Suprapubic skin (tissue), 4 donors: ENCODE measurements at places on chromosomes 3 and 15. TPM values are rescaled to one million over a fixed set of nuclear protein-coding genes. Genes with fewer than 3 reads are reported as not detected.

Gene CLDN18
- total RNA-seq = not detected

Gene PROK2
- not detected for total RNA-seq

Gene CLEC3B
- 28.2 TPM for total RNA-seq

Gene CPNE9
- total RNA-seq = 0.49 TPM

Gene CADPS
- total RNA-seq = 2.5 TPM

Gene ILDR1
- total RNA-seq = 3.7 TPM

Gene CD80
- not detected for total RNA-seq

Gene WNT5A
- total RNA-seq = 13.9 TPM

Gene MYEF2
- total RNA-seq = 5.3 TPM

Gene NLGN1
- 3.2 TPM for total RNA-seq

Gene SIDT1
- total RNA-seq = 3.2 TPM

Gene TRIM59
- total RNA-seq = 7.3 TPM

Gene SPINK8
- total RNA-seq = not detected

- no peaks in the 10 kb centered on the region for H3K27me3 ChIP-seq
- H3K36me3 ChIP-seq = no peaks in the 10 kb centered on the region
- no peak for DNase-seq
- peaks cover 8% of the 10 kb centered on the region for H3K4me1 ChIP-seq
- no peak overlapping the region for H3K27ac ChIP-seq
These were observed 82.0 kb upstream of the LRIG1 start for GRCh38 chr3:66582721-66583423.

GRCh38 chr3:134985864-134986715, 191.0 kb downstream of the EPHB1 start:
- H3K4me3 ChIP-seq = no peak overlapping the region
- H3K27me3 ChIP-seq = no peaks in the 10 kb centered on the region
- no peak overlapping the region for H3K27ac ChIP-seq
- H3K36me3 ChIP-seq = no peaks in the 10 kb centered on the region
- no peak for DNase-seq
- H3K4me1 ChIP-seq = no peaks in the 10 kb centered on the region

DNA sequence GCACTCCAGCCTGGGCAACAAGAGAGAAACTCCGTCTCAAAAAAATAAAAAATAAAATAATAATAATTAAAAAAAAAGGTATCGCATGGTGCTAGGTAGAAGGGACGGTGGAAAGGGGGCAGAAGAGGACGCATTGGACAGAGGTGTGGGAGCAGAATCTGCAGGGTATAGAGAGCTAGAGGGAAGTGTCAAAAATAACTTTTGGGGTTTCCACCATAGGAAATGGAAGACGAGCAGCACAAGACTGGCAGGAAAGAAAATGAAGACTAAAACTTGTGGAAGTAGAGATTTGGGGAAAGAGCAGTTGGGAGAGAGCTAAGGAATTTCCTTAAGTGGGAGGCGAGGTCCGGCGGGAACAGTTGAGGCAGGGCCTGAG, 585 bp upstream of the MKRN2 start:
- H3K4me1 ChIP-seq = peaks cover 50% of the 10 kb centered on the region
- peak overlapping the region; percentile 97 for H3K4me3 ChIP-seq
- peaks cover 31% of the 10 kb centered on the region for H3K27me3 ChIP-seq
- peak overlapping the region; percentile 99 for H3K27ac ChIP-seq

GRCh38 chr15:59329570-59330350, 42.9 kb downstream of the MYO1E start:
- H3K27ac ChIP-seq = no peak overlapping the region
- no peak overlapping the region for H3K4me3 ChIP-seq
- peaks cover 25% of the 10 kb centered on the region for H3K4me1 ChIP-seq
- no peaks in the 10 kb centered on the region for H3K36me3 ChIP-seq
- no peaks in the 10 kb centered on the region for H3K27me3 ChIP-seq

- H3K4me3 ChIP-seq = no peak overlapping the region
- H3K27ac ChIP-seq = no peak overlapping the region
- H3K4me1 ChIP-seq = no peaks in the 10 kb centered on the region
- DNase-seq = no peak
- H3K36me3 ChIP-seq = no peaks in the 10 kb centered on the region
These were observed 410.3 kb downstream of the AGBL1 start for GRCh38 chr15:86489981-86490380.

GRCh38 chr3:115363071-115363470, 216.0 kb upstream of the ZBTB20 start:
- no peaks in the 10 kb centered on the region for H3K4me1 ChIP-seq
- H3K4me3 ChIP-seq = no peak overlapping the region
- H3K27ac ChIP-seq = no peak overlapping the region

- H3K36me3 ChIP-seq = no peaks in the 10 kb centered on the region
- DNase-seq = no peak
- no peaks in the 10 kb centered on the region for H3K4me1 ChIP-seq
- H3K27me3 ChIP-seq = no peaks in the 10 kb centered on the region
These were observed 18.1 kb downstream of the CD200 start for GRCh38 chr3:112351036-112351435.

GRCh38 chr3:128844502-128844901, 34.9 kb upstream of the ACAD9 start:
- H3K4me3 ChIP-seq = no peak overlapping the region
- no peaks in the 10 kb centered on the region for H3K27me3 ChIP-seq
- no peak overlapping the region for H3K27ac ChIP-seq

DNA sequence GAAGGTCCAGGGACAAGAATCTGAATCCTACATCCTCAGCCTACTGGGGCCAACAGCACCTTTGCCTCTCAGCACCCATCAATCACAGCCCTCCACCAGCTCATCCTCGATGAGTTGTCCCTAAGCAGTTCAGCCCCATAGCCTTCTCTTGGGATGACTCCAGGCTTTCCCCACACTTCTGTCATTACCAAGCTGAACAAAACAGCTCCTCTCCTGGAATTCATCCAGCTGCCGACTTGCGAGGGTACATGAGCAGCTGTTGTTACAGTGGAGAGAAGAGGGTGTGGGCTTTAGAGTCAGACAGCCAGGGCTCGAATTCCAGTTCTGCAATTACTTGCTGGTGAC, 69.0 kb upstream of the THBS1 start:
- H3K4me1 ChIP-seq = peaks cover 5% of the 10 kb centered on the region
- H3K27ac ChIP-seq = no peak overlapping the region
- H3K4me3 ChIP-seq = no peak overlapping the region
- no peaks in the 10 kb centered on the region for H3K27me3 ChIP-seq
- H3K36me3 ChIP-seq = no peaks in the 10 kb centered on the region
- no peak for DNase-seq

DNA sequence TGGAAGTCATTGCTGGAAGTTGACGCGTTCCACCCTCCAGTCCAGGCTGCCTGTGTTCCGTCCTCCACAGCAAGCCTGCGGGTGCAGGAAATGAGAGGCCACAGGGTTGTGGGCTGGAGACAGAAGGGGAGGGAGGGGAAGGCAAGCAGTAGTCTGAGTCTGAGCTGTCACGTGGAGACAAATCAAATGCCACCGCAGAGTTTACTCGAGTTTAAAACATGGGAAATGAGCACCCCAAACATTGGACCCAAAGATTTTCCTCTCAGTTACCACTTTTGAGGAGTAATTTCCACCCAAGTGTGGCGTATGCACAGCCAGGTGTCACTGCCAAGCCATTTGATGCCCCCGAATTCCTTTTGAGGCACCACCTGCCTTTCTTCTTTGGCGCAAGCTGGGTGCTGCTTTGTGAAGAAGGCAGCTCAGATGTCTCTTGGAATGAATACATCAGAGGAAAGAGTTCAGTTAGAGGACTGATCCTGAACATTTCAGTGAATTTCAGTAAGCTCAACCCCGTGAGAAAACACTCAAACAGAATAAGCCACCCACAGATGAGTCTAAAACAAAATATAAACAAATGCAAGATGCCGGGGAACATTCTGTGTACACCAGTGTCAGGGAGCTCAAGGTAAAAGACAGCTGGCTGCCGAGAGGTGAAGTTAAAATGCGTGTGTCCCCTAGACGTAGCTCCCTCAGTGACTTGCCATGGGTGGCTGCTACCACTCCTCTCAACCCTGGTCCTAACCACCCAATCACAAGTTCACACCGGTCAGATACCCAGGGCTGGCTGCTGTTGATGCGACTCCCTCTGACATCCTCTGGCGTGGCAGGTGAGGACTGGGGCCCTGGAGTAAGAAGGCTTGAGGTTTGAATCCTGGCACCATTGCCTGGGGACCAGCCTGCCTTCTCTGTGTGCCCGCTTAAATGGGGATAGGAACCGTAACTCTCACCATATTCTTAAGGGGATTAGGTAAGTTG, 203.8 kb downstream of the UACA start:
- H3K27me3 ChIP-seq = peaks cover 6% of the 10 kb centered on the region
- DNase-seq = no peak
- no peak overlapping the region for H3K27ac ChIP-seq
- no peaks in the 10 kb centered on the region for H3K36me3 ChIP-seq
- H3K4me1 ChIP-seq = peaks cover 16% of the 10 kb centered on the region

DNA sequence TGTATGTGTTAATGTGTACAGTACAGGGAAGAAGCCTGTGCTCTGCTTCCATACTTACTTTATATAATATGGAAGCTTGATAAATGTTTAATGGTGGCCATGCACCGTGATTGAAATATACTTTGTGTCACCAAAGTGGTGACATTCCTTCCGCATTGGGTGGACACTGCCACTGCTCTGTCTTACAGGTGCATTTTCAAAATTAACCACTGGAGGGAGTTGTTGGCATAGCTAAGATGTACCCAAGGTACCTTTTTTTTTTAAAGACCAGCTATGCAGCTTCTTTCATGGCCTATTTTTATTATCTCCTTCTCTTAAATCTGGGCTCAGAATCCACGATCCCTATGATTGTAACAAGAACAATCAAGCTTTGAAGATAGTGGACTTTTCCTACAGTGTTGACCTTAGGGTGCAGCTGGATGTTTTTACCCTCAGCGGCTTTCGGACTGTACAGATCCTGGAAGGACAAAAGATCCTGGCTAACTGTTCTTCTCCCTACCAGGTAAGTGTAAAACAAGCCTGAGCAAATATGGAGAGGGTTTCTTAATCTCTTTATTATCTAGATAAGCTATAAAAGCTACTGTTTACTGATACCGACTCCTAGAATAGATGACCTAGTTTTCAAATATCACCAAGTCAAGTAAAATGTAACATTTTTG, 21.6 kb upstream of the PAK6 start:
- peaks cover 3% of the 10 kb centered on the region for H3K4me1 ChIP-seq
- H3K36me3 ChIP-seq = no peaks in the 10 kb centered on the region
- no peak overlapping the region for H3K27ac ChIP-seq
- DNase-seq = no peak
- no peaks in the 10 kb centered on the region for H3K27me3 ChIP-seq

DNA sequence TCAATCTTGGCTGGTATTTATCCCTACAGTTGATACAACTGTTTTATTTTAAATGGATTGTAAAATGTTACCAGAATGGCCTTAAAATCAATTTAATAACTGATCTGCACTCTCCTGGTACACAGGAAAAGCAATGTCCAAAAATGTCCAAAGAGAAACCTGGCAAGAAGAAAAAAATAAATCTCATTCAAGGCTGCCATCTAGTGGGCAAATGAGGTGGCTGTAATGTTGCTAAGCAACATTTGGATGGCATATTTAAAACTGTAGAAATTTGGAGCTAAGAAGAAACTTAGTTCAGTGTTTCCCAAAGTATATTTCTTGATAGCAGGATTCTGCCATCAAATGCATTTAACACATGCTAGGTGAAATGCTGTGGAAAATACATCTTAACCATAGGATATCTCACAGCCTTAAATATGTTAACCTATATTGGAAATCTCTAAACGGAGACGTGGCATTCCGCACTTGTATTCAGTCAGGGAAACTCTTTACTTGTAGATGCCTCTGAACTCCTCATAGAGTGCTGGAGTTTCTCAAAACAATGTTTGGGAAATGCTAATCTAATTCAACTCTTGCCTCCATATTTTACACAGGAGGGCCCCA, 216.8 kb downstream of the ERC2 start:
- no peaks in the 10 kb centered on the region for H3K4me1 ChIP-seq
- no peak for DNase-seq
- H3K27ac ChIP-seq = no peak overlapping the region
- no peak overlapping the region for H3K4me3 ChIP-seq

GRCh38 chr15:65254758-65255157, 31.9 kb downstream of the PARP16 start:
- DNase-seq = no peak
- peaks cover 26% of the 10 kb centered on the region for H3K4me1 ChIP-seq
- H3K4me3 ChIP-seq = no peak overlapping the region
- peaks cover 30% of the 10 kb centered on the region for H3K36me3 ChIP-seq

- H3K4me1 ChIP-seq = peaks cover 30% of the 10 kb centered on the region
- peak overlapping the region; percentile 95 for H3K27ac ChIP-seq
- H3K27me3 ChIP-seq = no peaks in the 10 kb centered on the region
- H3K4me3 ChIP-seq = peak overlapping the region; percentile 99
- H3K36me3 ChIP-seq = peaks cover 6% of the 10 kb centered on the region
These were observed 778 bp upstream of the AP4E1 start for GRCh38 chr15:50907601-50908208.

- H3K4me1 ChIP-seq = no peaks in the 10 kb centered on the region
- no peak overlapping the region for H3K27ac ChIP-seq
- H3K27me3 ChIP-seq = no peaks in the 10 kb centered on the region
- no peaks in the 10 kb centered on the region for H3K36me3 ChIP-seq
- H3K4me3 ChIP-seq = no peak overlapping the region
These were observed 1340.5 kb downstream of the ROBO1 start for GRCh38 chr3:78427303-78427702.

- peaks cover 18% of the 10 kb centered on the region for H3K36me3 ChIP-seq
- H3K4me3 ChIP-seq = no peak overlapping the region
- peaks cover 26% of the 10 kb centered on the region for H3K4me1 ChIP-seq
- no peaks in the 10 kb centered on the region for H3K27me3 ChIP-seq
These were observed 36.1 kb downstream of the KLHL25 start for GRCh38 chr15:85758655-85758978.

DNA sequence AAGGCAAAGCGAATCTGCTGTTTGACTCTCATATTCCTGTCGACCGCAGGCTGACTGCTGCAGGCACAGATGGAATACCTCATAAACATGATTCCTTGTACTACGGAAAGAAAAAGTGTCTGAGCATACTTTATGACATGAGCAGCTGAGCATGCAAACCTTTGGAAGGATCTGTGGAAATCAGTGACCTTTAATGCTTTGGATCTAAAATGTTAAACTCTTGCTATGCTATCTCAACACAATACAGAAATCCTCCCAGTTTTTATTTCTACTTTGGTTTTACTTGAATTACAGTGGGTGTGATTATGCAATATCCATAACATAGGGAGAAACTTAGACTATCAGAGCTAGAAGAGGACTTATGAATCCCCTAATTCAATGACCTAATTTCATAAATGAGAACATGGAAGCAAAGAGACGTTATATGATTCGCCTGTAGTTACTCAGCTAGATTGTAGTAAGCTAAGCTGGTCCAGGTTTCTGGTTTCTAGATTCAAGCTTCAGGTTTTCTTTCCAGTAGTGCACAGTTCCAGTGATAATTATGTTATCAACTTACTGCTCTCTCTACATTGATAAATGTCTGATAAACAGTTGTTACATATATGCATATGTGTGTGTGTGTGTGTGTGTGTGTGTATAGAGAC, 127.6 kb upstream of the GBE1 start:
- H3K4me3 ChIP-seq = no peak overlapping the region
- H3K36me3 ChIP-seq = no peaks in the 10 kb centered on the region
- H3K27me3 ChIP-seq = no peaks in the 10 kb centered on the region
- H3K27ac ChIP-seq = no peak overlapping the region

GRCh38 chr3:139292711-139293664, 50.8 kb upstream of the MRPS22 start:
- H3K4me1 ChIP-seq = no peaks in the 10 kb centered on the region
- no peak overlapping the region for H3K4me3 ChIP-seq
- no peak for DNase-seq
- H3K36me3 ChIP-seq = no peaks in the 10 kb centered on the region
- H3K27ac ChIP-seq = no peak overlapping the region
